ENCODE measurements at places on chromosomes 2 and 18.
A peak's percentile ranks its signal among the peaks of the same experiment; 100 is the strongest.

DNA sequence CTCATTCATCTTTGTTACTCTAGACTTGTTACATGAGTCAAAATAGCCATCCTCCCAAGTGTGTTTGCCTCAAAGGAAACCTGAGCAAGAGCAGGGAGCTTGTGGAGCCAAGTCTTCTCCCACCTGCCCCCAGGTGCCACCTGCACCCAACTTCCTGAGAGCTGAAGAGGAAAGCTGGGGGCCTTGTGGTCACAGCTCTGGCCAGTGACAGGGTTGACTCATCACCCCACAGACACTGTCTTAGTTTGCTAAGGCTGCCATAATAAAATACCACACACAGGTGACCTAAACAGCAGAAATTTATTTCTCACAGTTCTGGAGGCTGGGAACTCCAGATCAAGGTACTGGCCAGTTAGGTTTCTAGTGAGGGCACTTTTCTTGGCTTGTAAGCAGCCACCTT lies 99.6 kb downstream of the TPGS2 start:
- DNase-seq, result no peak

DNA sequence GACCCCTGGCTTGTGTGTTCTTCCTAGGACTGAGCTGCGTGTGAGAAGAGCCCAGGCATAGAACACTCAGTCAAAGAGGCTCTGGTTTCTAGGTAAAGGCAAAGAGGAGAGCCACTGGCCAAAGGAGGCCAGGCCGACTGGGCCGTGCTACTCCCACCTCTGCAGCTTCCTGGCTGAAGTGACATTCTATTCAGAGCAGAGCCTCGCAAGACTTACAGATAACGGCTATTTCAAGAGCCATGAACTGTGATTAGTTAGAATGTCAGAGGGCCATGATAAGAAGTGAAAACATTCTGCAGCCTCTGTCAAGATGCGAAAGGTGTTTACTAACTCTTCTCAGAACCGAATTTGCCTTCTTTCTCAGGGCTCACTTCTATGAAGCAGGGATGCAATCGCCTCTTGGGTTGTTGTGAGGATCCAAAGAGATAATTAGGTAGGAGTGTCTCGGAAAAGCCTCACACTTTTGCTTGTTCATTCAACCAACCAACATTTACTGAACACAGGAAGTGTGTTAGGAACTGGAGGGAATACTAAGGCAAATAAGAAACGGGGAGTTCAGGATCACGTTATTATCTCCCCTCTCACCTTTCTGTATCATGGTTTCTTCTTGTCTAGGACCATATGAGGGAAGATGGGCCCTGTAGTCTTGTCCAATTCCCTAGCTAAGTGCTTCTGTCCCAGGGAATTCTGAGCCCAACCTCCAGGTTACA lies 3.4 kb upstream of the DNAJC5G start:
- no peak for DNase-seq

- no peak for DNase-seq
These were observed 75.8 kb upstream of the FN1 start for GRCh38 chr2:215511454-215512346.

- peak; percentile 30 for DNase-seq
These were observed 186.4 kb upstream of the COL3A1 start for GRCh38 chr2:188787658-188788240.

- no peak for DNase-seq
These were observed 260.5 kb downstream of the LTBP1 start for GRCh38 chr2:33207151-33207740.

GRCh38 chr2:108324531-108325255 lies 36.0 kb downstream of the SULT1C2 start:
- DNase-seq, result no peak

DNA sequence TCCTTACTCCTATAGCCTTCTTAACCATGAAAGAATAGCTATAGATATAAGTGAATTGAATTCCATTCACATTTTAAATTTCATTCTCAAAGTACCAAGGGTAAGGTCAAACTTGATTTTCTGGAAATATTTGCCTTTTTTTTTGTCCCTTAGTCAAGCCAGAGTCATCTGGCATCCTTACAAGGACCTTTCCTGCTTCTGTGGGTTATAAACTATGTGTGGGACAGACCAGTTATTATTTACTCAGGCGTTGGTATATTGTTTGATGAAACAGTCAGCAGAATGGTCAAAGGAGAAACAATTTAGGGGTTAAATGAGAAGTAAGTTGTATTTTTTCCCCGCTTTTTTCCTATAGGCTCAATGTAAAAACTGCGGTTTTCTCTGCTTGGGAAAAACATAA lies 1103.2 kb upstream of the ZEB2 start:
- no peak for DNase-seq

DNA sequence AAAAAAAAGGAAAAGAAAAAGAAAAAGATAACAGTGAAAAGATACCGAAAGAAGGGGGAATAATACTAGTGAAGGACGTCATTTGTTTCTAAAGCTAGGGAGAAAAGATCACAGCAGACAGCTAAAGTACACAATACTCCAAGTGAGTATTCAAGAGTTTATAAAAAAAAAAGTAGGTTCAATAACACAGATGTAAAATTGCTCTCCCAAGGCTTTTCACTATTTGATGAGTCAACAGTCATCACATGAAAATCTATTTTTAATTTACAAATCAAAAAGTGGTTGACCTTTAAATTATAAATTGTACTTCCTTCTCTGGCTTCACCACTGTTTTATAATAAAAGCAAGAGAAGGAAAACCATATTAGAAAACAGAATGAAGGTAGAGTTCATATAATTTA lies 144.0 kb downstream of the ZRANB3 start:
- no peak for DNase-seq

DNA sequence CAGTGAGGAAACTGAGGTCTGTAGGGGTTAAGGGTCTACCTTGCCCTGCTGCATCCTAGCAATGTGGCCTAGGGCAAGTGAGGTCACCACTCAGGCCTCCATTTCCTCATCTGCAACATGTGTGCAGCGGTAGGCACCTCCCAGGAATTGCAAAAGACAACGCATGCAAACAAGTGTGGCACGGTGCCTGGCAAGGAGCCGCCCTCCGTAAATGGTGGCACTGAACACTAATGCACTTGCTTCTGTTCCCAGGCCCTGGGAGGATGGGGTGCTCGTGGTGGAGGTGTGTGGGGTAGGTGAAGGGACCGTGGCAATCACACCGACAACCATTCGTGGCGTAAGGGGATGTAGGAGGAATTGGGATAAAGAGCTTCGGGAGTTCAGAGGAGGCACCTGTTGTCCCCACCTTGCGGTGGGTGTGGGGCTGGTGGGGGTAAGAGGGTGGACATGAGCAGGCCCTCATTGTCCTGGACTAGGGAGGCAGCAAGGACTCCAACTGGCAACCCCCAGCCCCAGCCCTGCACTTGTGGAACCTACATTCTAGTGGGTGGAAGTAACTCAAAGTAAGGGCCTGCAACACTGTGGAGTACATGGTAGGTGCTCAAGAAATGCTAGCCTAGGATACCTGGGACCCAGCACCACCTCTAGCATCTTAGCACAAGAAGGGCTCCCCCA lies 26.0 kb downstream of the ATOH8 start:
- DNase-seq, result no peak

- DNase-seq, result no peak
These were observed 6.4 kb upstream of the NPAS2 start for GRCh38 chr2:100813527-100813926.

GRCh38 chr2:70974592-70974991 lies 3.8 kb upstream of the ANKRD53 start:
- DNase-seq, result no peak

DNA sequence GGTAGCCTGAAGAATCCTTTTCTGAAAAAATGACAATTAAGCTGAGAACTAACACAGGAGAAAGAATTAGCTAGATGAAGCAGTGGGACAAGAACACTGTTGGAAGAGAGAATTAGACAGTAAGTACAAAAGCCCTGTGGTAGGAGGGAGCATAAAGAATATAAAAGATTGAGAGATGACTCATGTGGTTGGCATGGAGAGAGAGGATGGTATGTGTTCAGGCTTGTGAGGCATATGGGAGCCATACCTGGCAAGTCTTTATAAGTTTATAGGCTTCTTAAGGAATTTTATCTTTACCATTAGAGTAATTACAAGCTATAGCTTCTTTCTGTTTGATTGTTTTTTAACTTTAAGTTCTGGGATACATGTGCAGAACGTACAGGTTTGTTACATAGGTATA lies 325.0 kb downstream of the ARL6IP6 start:
- no peak for DNase-seq

DNA sequence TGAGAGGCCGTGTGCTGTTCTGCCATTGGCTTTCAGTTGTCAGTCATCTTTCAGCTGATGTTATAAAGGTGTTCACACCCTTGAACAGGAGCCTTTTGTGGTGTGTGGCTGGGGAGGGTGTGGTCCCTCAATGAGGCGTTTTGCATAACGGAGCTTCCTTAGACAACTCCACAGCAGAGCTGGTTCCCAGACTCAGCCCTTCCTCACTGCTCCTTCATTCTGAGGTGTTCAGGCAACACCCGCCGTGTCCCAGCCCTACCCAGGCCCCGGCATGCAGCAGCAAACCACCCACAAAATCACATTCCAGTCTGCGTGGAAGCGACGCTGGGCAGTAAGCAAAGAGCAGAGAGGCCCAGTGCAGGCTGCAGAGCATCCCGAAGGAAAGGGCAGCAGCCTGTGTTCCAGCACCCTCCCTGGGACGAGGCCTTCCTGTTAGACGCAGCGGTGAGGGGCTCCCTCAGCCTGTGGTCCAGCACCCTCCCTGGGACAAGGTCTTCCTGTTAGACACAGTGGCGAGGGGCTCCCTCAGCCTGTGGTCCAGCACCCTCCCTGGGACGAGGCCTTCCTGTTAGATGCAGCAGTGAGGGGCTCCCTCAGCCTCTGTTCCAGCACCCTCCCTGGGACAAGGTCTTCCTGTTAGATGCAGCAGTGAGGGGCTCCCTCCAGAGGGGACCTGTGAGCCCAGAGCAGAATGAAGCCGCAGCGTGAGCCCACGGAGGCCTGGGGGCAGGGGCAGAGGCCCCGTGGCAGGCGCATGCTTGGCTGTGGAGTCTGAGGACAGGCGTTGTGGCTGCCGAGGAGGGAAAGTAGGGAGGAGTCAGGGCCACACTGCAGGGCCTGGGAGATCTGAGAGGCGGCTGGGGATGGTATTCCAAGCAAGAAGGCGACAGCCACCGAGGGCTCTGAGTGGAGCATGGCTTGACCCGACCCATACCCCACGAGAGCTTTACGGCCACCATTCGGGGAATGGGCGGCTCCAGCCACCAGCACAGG lies 201.8 kb upstream of the HDAC4 start:
- DNase-seq, result no peak

DNA sequence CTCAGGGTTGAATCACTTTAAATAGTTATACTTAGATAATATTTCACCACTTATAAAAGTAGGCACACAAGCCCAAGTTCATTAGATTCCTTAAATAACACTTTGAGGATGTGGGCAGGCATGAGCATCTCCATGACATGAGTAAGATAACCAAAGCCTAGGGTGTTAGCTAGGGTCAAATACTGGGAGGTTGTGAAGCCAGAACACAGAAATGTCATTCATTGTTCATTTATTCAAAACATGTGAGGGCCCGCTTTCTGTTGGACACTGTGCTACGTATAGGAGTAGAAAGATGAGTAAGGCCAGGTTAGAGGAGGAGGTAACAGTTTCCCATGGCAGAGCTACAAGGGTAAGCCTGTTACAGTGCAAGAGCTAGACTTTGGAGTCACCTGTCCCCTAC lies 93.5 kb upstream of the NEDD4L start:
- no peak for DNase-seq

- DNase-seq, result no peak
These were observed 93.5 kb downstream of the ZNF516 start for GRCh38 chr18:76401498-76401897.

GRCh38 chr2:106232638-106233349 lies 38.7 kb upstream of the UXS1 start:
- DNase-seq, result no peak

DNA sequence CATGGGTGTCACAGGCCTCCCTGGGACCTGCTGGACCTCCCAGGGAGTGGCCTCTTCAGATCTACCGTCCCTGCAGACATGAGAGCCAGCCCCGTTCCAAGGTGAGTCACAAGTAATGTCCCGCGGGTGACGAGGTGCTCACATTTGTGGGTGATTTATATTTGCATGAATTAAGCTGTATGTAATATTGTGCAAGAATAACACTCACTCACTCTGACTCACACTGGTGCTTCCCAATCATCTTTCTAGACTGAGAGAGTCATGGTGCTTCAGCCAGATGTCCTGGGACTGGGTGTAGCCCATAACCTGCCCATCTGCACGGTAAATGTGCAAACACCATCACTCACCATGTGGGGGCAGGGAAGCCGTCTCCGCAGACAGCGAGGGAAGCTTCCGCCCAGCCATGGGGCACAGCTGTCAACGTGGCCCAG lies 347.5 kb upstream of the SALL3 start:
- no peak for DNase-seq

- no peak for DNase-seq
These were observed 2.4 kb upstream of the MALT1 start for GRCh38 chr18:58668897-58669296.

GRCh38 chr2:126911111-126911796 lies 12.6 kb downstream of the TEX51 start:
- no peak for DNase-seq

DNA sequence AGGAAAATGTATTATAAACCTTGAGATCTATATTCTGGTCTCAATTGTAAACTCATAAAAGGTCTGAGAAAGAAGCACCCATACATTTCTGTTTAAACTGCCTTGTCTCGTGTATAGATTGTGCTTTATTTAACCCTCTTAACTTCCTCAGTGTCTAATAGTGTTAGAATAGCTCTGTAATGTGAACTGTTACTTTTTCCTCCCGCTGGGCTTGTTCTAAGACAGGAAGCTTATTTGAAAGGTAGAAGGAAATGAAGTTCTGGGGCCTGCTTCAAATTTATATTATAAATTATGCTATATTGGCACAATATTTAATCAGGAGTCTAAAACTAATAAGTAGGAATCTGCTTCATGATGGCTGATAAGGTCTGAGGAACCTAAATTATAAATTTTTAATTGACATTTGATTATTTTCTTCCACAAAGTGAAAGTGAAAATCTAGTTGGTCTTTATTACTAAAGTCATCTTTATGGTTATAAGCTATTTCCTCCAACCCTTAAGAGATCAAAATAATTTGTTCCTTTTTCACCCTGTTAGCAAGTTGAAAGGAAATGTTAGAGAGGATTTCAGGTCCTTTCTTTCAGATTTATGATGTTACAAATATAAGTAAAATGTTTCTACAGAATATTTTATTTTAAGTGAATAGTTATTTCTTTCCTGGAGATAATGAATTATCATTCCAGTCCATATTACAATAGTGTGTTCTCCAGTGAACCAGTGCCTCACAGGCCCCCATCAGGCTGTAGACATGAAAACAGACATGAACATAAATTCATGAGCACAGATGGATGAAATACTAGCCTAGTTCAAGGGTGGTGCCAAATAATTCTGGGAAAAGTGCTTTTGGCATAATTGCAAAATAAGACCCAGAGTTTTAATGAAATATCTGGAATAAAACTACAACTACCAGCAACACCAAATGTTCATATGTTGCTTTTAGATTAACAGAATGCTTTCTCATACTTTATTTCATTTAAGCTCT lies 7.9 kb downstream of the MFSD6 start:
- no peak for DNase-seq

DNA sequence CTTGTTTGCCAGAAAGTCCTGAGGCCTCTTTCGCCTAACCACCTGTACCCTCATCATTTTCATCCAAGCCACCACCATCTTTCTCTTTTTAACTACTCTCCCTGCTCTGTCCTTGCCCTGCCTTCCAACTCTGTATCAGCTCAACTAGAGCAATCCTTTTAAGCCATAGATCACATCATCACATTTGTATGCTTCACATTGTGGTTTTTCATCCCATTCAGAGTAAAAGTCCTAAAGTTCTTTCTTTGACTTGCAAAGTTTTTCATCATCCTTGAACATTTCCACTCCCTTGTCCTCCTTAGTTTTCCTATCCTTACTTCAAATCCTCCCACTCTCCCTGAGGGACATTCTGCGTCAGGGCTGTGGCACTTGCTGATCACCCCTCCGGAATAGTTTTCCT lies 73.9 kb downstream of the SLC39A10 start:
- no peak for DNase-seq
